ENCODE measurements at places on chromosomes 5 and 9.
A peak's percentile ranks its signal among the peaks of the same experiment; 100 is the strongest.

DNA sequence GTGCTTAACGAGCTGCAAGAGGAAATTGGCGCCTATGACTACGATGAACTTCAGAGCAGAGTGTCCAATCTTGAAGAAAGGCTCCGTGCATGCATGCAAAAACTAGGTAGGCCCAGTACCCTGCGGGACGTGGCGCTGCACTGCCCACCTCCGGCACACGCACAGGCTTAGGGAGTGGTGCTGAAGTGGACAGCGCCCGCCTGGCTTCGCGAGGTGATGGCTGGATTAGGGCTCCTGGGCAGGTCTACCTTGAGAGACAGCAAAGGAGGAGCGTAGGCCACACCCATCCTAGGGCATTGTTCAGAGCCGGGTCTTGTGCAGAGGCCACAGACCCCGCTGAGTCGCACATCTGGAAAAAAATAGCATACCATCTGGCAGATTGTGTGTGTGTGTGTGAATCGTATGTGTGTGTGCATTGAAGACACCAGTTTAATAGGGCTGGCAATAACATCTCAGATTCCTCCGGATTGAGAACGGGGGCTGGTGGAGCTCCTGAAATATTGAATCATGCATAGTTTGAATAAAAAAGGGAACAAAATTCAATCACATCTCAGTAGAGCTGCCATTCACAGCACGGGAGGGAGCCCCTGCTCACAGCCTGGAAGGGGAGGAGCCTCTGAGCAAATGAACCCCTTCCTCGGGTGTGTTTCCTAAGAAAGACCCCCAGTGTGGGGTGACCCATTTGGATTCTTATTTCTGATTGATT, 11.1 kb downstream of the OLFM1 start:
- no peak overlapping the region for H3K4me3 ChIP-seq
- H3K36me3 ChIP-seq, result no peaks in the 10 kb centered on the region
- H3K27ac ChIP-seq, result no peak overlapping the region

GRCh38 chr5:22911019-22911418, 57.9 kb upstream of the CDH12 start:
- no peaks in the 10 kb centered on the region for H3K36me3 ChIP-seq
- no peak for DNase-seq

DNA sequence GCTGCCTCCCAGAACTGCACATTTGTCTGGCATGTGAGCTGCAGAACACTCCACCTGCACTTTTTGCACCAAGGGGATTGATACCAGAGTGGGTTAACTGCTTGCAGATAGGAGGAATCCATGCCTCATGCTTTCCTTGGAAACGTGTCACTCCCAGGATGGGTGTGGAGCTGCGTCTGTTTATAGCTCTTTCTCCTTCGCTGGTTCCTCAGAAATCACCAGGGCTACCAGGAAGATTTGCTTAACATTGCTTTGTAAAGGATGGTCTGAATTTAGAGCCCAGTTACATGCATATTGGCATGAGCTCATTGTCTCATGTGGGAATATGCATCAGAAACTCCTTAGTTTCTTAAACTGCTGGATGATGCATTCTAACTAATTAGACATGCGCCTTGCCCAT, 234.6 kb downstream of the GADD45G start:
- DNase-seq, result no peak
- no peaks in the 10 kb centered on the region for H3K36me3 ChIP-seq
- no peaks in the 10 kb centered on the region for H3K27me3 ChIP-seq
- H3K4me1 ChIP-seq, result peaks cover 9% of the 10 kb centered on the region

GRCh38 chr5:181059297-181060230, 19.5 kb downstream of the BTNL9 start:
- H3K27me3 ChIP-seq, result peaks cover 5% of the 10 kb centered on the region
- no peak overlapping the region for H3K27ac ChIP-seq
- H3K36me3 ChIP-seq, result no peaks in the 10 kb centered on the region
- H3K4me3 ChIP-seq, result peak overlapping the region; percentile 29
- no peak for DNase-seq

GRCh38 chr9:78325846-78326360, 29.0 kb downstream of the PSAT1 start:
- H3K4me3 ChIP-seq, result no peak overlapping the region
- H3K27ac ChIP-seq, result no peak overlapping the region
- H3K36me3 ChIP-seq, result no peaks in the 10 kb centered on the region

- H3K27me3 ChIP-seq, result no peaks in the 10 kb centered on the region
- no peaks in the 10 kb centered on the region for H3K4me1 ChIP-seq
- H3K36me3 ChIP-seq, result peaks cover 78% of the 10 kb centered on the region
Measured at GRCh38 chr9:137016436-137016835, 11.6 kb downstream of the ABCA2 start.

DNA sequence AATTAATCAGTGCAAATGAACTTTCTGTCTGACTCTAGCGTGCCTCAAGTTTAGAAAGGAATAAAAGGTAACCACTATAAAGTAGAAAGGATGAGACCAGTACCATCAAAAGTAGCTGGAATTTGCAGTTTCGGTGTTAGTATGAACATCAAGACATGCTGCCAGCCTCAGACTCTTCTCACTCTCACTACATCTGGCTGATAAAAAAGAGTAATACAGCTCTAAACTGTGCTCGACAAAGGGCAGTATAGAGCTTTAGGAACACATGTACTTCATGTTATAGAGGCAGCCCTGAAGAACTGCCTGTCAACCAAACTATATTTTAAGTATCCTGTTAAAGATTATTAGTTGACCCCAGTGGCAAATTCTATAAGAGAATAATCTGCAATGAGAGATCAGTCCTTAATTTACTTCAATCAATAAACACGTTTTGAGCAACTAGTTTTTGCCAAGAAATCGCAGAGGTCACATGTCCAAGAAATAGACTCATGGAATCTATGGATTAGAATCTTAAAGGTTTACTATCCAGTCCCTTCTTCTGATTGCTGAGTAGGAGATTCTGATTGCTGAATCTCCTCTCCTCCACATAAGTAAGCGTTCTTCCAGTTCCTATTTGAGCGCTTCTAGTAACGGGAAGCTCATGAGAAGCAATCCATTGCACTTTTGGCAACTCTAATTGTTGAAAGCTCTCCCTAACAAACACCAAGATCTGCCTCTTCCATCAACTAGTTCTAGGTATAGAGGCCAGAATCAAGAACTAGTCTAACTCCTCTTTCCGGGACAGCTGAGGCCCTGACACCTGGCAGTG, 941 bp downstream of the XPA start:
- peak overlapping the region; percentile 97 for H3K27ac ChIP-seq
- H3K27me3 ChIP-seq, result no peaks in the 10 kb centered on the region
- no peak for DNase-seq
- peak overlapping the region; percentile 93 for H3K4me3 ChIP-seq
- H3K4me1 ChIP-seq, result peaks cover 22% of the 10 kb centered on the region
- no peaks in the 10 kb centered on the region for H3K36me3 ChIP-seq

DNA sequence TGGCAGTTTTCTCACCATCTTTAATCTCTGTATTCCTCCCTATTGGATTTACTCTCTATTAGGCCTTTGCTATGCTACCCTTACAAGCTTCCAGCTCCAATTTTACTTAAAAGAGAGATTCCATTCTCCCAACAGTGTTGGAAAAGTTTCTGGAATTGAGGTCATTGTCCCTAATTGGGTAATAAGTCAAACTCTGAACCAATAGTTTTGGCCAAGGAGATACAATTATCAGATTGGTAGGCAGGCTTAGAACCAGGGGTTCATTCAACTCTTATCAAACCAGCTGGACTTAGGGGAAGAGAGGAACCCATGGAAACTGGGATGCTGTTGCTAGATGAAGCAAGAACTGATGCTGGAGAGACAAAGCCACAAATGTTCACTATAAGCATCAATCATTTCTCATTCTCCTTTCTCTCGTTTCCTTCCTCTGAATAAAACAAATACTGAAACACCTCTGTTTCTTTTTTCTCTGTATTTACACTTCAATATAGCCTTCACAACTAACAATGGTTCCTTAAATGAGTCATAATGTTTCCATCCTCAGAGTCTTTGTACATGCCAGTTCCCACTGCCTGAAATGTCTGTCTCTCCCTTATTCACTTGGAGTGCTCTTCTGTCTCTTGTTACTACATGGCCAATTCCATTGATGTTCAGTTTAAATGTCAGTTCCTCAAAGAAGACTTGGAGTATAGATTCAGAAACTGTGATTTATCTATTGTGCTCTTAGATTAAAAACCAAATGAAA, 587.3 kb downstream of the GABRG2 start:
- no peak overlapping the region for H3K27ac ChIP-seq
- no peaks in the 10 kb centered on the region for H3K36me3 ChIP-seq
- no peaks in the 10 kb centered on the region for H3K4me1 ChIP-seq
- no peak for DNase-seq

- no peak overlapping the region for H3K27ac ChIP-seq
- no peaks in the 10 kb centered on the region for H3K36me3 ChIP-seq
- no peak overlapping the region for H3K4me3 ChIP-seq
- H3K4me1 ChIP-seq, result no peaks in the 10 kb centered on the region
- H3K27me3 ChIP-seq, result no peaks in the 10 kb centered on the region
- DNase-seq, result no peak
Measured at GRCh38 chr9:78212868-78213267, 23.0 kb upstream of the CEP78 start.

GRCh38 chr9:18675332-18675731, 201.4 kb downstream of the ADAMTSL1 start:
- H3K27ac ChIP-seq, result no peak overlapping the region
- no peaks in the 10 kb centered on the region for H3K27me3 ChIP-seq
- H3K4me1 ChIP-seq, result no peaks in the 10 kb centered on the region
- DNase-seq, result no peak
- H3K4me3 ChIP-seq, result no peak overlapping the region

DNA sequence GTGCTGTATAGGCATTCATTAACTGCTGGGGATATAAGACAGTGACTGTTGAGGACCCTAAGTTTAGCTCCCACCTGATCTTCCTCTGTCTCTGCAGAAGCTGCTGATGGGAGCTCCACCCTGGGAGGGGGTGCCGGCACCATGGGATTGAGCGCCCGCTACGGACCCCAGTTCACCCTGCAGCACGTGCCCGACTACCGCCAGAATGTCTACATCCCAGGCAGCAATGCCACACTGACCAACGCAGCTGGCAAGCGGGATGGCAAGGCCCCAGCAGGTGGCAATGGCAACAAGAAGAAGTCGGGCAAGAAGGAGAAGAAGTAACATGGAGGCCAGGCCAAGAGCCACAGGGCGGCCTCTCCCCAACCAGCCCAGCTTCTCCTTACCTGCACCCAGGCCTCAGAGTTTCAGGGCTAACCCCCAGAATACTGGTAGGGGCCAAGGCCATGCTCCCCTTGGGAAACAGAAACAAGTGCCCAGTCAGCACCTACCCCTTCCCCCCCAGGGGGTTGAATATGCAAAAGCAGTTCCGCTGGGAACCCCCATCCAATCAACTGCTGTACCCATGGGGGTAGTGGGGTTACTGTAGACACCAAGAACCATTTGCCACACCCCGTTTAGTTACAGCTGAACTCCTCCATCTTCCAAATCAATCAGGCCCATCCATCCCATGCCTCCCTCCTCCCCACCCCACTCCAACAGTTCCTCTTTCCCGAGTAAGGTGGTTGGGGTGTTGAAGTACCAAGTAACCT, 22.1 kb downstream of the PCDHGC5 start:
- DNase-seq, result no peak
- H3K27ac ChIP-seq, result no peak overlapping the region
- no peak overlapping the region for H3K4me3 ChIP-seq
- peaks cover 21% of the 10 kb centered on the region for H3K4me1 ChIP-seq

DNA sequence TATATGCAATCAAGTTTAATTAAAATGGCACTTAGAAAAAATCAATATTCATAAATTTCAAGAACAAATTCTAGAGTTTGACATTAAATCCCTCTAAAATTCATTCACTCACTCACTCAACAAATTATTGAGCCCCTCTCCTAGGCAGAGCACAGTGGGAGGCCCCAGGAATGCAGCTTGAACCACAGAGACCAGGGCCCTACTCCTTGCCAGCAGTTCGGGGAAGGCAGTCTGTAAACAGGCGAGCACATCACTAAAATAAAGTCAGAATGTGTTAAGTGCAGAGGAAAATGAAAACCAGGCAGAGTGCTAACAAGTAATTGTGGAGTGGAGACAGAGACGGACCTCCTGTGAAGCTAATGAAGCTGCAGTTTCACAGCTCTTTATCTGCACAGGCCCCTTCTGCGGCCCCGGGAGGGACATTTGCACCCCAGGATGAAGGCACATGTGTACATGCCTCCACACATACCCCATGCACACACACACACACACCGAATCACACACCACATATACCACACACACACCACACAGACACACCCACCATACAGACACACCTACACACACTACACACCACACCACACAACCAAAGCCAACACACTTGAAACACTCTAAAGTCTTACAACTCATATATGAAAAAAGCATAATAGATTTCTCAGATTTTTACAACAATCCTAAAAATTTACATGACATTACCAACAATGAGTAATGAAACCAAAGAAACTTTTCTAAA, 40.5 kb downstream of the BHMT start:
- H3K4me1 ChIP-seq, result peaks cover 7% of the 10 kb centered on the region
- H3K4me3 ChIP-seq, result no peak overlapping the region
- no peaks in the 10 kb centered on the region for H3K27me3 ChIP-seq
- DNase-seq, result no peak

DNA sequence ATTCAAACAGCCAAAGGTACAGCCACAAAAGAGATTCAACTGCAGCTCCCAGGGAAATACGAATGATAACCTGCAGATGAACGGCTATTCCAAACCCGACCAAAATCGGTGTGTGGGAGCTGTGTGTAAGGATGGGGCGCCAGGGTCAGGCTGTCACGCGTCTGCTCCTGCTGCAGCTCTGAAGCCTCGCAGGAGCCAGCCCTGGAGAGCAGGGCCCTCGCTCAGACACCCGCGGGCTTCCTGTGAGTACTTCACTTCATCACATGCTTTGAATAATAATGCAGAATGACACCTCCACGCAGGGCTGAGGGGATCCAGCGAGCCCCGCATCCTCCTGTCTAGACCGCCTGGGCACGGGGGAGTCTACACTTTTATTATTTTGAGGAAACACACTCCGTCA, 307.5 kb upstream of the IRX2 start:
- no peaks in the 10 kb centered on the region for H3K36me3 ChIP-seq
- no peak overlapping the region for H3K4me3 ChIP-seq
- no peaks in the 10 kb centered on the region for H3K4me1 ChIP-seq
- H3K27me3 ChIP-seq, result no peaks in the 10 kb centered on the region
- no peak overlapping the region for H3K27ac ChIP-seq
- DNase-seq, result no peak

DNA sequence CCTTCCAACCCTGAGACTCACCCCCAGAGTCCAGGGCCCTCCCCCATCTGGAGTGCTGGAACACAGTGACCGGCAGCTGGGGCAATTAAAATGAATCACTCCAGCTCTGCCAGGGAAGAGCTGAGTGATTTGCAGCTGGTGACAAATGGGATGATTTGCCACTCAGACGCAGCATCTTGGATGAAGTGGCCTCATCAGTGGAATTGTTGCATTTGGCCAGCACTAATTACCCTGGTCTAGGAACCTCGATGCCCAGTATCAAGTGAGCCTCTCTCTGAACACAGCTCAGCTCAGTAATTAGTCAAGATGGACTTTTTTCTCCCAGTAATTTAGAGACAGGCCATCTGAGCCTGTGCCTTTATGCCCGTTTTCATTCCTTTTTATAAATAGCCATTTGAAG, 259.5 kb downstream of the GRIA1 start:
- H3K27me3 ChIP-seq, result no peaks in the 10 kb centered on the region
- no peak overlapping the region for H3K4me3 ChIP-seq
- H3K4me1 ChIP-seq, result no peaks in the 10 kb centered on the region
- H3K36me3 ChIP-seq, result no peaks in the 10 kb centered on the region
